Upper lobe of right lung (tissue), 1 donor: ENCODE measurements at places on chromosomes 6 and 20. TPM values are rescaled to one million over a fixed set of nuclear protein-coding genes. Genes with fewer than 3 reads are reported as not detected.

Gene ABHD16B
- not detected for total RNA-seq

Gene AVP
- total RNA-seq: not detected

Gene KCNQ5
- 1.3 TPM for total RNA-seq

Gene GPLD1
- 3.1 TPM for total RNA-seq

Gene SLPI
- 966 TPM for total RNA-seq

Gene KCNB1
- total RNA-seq: 0.41 TPM

Gene PROKR2
- not detected for total RNA-seq

GRCh38 chr20:21569586-21569985 lies 55.7 kb upstream of the NKX2-2 start:
- DNase-seq: no peak

- DNase-seq: no peak
Observed at GRCh38 chr6:44219815-44220784, 3.3 kb upstream of the SLC29A1 start.

GRCh38 chr6:193180-193579 lies 99.1 kb upstream of the DUSP22 start:
- DNase-seq: no peak

GRCh38 chr6:69866770-69867638 lies 648 bp downstream of the COL19A1 start:
- peak; percentile 79 for DNase-seq

DNA sequence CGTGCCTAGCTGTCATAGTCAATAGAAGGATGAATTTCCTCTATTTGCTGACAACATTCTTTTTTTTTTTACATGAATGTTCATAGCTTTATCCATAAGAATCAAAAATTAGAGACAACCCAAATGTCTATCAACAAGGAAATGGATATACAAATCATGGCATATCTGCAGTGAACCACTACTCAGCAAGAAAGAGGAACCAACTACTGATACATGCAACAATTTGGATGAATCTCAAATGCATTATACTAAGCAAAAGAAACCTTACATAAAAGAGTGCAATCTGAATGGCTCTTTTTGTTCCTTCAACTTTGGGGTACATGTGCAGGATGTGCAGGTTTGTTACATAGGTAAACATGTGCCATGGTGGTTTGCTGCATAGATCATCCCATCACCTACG lies 17.7 kb upstream of the MCM9 start:
- DNase-seq: no peak

DNA sequence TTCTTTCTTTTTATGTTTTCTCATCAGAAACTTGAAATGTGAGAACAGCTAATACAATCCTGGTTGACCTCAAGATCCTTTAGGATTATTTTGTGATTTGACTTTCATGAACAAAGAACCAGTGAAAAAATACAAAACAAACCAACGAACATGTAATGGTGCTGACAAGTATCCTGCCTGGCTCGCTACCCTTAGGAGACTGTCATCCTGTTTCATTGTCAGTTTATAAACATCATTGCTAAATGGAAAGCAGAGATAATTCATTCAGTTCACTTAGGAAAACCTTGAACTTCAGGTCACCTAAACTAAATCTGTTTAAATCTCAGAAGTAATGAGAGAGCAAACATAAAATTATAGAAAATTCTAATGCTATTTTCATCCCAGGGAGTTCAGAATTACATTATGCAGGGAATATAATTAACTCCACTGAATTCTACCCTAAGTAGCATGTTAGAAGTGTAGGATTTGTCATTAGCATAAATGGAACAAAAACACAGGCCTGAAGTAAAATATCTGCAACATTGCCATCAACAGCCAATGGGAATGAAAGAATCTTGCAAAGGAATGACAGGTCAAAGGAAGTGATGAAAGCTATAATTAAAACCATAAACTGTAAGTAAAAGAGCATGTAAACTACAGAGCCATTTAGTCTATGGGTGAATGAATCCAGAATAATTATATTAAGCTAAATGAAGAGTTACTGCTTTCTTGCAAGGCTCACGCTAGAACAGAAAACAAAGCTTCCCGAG lies 401.2 kb upstream of the MANEA start:
- DNase-seq: no peak

DNA sequence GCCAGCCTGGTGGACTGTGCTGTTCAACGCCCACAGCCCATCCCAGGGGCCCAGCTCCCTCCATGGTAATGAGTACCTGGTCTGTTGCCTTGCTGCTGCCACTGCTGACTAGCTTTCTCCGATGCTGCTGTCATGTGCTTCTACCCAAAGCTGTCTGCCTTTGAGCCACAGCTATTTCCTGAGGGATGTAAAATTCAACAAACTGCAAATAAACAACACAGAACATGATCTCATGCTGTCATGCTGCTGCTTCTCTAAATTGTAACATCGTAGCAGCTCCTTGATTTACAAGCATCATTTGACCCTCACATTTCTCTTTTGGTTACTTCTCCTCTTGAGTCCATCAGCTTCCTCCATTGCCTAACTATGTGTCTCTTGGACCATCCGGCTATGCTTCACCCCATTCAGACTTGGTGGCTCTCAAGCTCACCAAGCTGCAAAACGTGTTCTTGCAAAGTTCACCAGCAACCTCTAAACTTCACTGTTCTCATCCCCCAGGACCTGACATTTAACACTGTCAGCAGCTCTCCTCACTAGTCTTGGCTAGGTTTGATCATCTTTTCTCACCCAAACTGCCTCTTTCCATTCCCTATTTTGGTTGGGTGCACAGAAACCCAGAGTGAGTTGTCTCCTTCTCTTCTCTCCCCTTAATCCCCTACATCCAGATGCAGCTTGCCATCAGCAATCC lies 54.6 kb downstream of the FYN start:
- no peak for DNase-seq

DNA sequence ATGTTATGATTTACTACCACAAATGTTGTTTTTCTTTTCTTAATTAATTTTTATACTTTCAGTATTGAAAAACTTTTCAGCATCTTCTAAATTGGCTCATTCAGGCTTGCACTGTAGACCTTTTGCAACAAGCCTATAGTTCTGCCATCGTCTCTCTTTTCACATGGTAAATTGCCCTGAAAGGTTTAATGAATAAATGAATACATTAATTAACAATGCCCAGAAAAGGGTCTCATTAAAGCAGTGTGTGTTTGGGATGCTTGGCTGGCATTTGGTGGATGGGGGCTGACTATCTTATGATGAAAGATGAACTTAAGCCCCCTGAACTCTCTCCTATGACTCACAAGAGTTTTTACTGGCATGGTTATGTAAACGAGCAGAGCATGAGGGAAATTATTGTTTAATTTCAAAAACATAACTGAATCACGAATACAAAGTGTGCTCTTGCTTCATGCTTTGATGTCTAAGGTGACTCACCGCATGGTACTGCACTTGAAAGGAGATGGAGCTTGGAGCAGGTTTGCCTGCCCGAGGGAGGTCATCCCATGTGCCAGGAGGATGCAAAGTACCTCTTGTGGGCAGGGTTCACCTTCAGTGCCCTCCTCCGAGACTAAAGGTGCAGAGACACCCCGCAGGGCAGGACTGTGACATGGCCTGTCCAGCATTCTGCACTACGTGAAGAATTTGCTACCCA lies 13.8 kb upstream of the PCK1 start:
- DNase-seq: no peak

- DNase-seq: no peak
Observed at GRCh38 chr20:4702562-4703280, 19.0 kb upstream of the PRND start.

- DNase-seq: no peak
Observed at GRCh38 chr6:116648156-116648555, 20.4 kb downstream of the ZUP1 start.

DNA sequence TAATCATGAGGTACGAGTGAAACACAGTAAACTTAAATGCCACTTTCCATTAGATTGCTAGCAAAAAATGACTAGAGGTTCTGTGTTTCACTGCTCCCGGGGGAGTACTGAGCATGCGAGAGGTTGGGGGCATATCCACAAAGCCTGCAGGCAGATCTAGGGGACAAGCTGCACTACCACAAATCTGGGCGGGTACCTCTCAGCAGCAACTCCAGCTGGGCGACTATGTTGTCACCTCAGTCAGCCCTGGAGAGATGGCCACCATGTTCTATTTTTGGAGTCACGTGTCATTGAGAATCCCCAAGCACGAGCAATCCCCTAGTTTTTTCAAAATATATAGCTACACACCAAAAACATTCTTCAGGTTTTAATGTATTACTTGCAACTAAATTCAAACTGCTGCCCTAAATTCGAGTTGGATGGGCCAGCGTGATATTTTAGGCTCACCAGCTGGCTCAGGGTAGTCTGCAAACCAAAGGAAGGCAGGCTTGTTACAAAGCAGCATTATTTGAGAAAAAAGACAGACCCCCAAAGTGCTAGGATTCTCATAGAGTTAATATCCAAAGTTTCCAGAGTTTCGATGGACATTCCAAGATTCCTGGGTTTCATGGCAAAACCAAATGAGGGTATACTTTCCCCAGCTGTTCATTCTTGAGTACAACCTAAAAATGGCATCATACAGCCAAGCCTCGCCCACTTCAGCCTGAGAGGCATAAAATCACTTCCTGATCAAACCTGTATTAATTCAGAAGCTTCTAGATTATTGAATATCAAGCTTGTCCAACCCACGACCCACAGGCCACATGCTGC lies 24.1 kb upstream of the MYLIP start:
- DNase-seq: no peak

GRCh38 chr6:134686071-134686470 lies 263.8 kb downstream of the ALDH8A1 start:
- no peak for DNase-seq

- DNase-seq: no peak
Observed at GRCh38 chr20:61317966-61318530, 66.0 kb downstream of the CDH4 start.

- DNase-seq: no peak
Observed at GRCh38 chr20:59667131-59667530, 62.8 kb downstream of the PHACTR3 start.
